AG10803 (cell line): ENCODE measurements at places on chromosomes 2 and 18.
A peak's percentile ranks its signal among the peaks of the same experiment; 100 is the strongest.

- DNase-seq, result no peak
Observed at GRCh38 chr18:22585333-22585732, 167.6 kb upstream of the CTAGE1 start.

DNA sequence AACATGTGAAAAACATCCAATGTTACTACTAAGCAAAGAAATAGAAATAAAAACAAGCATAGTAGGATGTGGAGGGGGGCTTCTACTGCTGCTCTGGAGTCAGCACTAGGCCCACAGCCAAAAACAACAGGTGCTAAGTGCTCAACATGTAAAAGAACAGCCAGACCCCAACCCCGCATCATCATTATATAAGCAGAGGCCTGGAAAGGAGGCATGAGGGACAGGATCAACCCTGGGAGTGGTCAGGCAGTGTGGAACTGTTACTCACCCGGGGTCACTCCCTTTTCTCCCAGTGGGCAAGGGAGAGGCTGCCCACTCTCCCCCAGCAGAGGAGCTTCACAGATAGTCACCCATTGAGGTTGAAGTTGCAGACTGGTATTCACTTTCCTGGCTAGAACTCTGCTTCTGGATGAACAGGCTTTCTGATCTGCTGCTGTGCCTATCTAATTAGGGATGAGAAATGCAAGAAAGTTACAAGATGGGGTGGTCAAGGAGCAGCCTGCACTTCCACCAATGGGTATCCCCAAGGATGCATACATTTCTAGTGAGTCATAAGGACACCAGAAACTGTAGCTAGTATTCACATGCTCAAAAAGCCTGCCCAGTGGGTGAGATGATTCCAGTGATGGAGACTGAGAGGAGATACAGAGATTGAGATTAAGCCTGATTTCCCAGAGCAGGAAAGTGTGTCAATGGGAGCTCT lies 480.1 kb upstream of the TCF4 start:
- DNase-seq, result peak; percentile 82

DNA sequence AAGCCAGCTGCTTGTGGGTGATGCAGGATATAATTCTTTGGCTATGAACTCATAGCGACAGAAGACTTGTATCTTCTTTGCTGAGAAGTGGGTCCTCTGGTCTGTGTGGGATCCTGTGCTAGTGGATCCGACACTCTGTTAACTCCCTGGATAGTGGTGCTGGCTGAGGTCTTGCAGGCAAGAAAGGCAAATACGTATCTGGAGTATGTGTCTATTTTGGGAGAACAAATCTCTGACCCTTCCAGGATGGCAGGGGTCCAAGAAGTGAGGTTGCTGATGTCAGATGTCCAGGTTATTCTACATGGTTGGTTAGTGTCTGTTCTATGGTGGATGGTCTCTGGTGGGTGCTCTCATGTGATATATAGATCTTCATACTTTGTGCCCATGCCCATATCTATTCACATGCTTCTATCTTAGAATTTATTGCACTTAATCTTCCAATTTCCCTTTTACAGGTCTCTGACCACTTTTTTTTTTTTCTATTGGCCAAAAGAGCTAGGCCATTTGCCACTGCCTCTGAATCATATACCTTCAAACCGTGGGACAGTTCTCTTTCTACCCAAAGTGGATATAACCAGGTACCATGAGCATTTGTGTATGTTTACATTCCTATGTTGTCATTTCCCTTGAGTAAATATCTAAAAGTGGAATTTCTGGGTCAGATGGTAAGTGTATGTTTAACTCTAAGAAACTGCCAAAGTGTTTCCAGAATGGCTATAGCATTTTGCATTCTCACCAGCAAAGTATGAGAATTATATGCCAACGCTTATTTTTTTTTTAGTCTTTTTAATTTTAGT lies 45.1 kb upstream of the RBMS1 start:
- DNase-seq, result no peak

- DNase-seq, result peak; percentile 9
Observed at GRCh38 chr2:207902821-207903220, 122.5 kb downstream of the PLEKHM3 start.

GRCh38 chr2:88590998-88591613 lies 36.2 kb downstream of the EIF2AK3 start:
- peak; percentile 70 for DNase-seq

- DNase-seq, result no peak
Observed at GRCh38 chr2:120849278-120849677, 113.6 kb downstream of the GLI2 start.

- DNase-seq, result no peak
Observed at GRCh38 chr2:134667541-134667940, 51.3 kb downstream of the TMEM163 start.

GRCh38 chr2:17879913-17880274 lies 1.4 kb downstream of the KCNS3 start:
- DNase-seq, result no peak

DNA sequence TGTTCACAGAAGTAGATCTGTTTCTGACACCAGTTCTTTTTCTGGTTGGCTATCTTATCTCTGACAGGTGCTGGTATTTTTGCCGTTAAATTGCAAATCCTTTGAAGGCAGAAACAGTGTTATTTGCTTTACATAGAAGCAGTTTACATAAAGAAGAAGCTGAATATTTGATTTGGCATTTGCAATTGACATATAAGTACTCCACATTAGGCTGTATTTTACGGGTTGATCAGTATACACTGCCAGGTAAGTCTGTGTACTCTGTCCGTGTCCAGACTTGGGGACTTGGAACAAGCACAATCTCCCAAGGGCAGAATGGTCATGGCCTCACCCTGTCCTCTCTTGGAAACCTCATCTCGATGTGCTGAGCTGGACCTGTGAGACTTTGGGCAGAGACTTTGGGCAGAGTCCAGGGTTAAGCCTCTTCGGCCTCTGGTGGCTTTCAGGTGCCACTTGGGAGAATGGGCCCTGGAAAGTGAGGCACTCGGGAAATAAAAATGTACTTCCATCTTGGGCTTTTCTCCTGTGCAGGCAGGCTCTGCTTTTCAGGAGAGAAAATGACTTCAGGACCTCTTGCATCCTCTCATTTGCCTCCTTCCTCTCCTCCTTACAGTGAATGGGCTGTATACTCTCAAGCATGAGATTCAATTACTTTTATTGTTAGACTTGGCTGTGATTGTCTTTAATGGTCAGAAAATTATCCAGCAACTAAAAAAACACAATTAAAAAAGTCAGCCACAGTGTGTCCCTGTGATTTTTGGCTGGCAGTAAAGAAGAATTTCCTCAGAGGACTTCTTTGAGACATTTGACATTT lies 108.5 kb downstream of the RAPGEF4 start:
- no peak for DNase-seq

- DNase-seq, result no peak
Observed at GRCh38 chr2:200318940-200319435, 12.5 kb downstream of the SPATS2L start.

DNA sequence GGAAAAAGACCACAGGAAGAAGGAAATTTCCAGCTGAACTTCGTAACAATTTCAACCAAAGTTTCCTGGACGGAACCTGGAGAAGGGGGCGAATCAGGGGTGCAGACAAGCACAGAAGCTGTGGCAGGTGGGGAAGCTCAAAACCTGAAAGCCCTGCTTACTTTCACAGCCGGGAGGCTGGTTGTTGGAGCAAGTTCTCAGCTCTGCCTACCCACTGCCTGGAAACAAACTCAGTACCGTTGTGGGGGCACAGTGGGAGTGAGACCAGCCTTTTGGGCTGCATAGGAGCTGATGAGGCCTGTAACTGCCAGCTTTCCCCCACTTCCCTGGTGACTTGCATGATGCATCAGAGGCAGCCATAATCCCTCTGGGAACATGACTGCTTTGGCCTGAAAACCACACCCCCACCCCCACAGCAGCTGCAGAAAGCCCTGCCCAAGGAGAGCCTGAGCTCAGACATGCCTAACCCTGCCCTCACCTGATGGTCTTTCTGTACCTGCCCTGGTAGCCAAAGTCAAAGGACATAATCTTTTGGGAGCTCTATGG lies 207.0 kb upstream of the VWC2L start:
- peak; percentile 53 for DNase-seq

GRCh38 chr2:23414106-23414505 lies 29.1 kb downstream of the KLHL29 start:
- DNase-seq, result no peak

DNA sequence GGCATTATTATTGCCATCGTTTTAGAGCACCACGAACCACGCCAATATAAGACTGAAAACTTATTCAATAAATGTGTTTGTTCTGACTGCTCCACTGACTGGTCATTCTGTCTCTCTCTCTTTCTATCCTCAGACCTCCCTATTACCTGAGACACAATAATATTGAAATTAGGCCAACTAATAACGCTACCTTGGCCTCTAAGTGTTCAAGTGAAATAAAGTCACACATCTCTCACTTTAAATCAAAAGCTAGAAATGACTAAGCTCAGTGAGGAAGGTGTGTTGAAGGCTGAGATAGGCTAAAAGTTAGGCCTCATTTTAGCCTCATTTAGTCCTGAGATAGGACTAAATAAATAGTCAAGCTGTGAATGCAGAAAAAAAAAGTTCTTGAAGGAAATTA lies 38.8 kb downstream of the G6PC2 start:
- DNase-seq, result no peak

GRCh38 chr2:212180408-212181083 lies 358.1 kb downstream of the ERBB4 start:
- no peak for DNase-seq

GRCh38 chr2:99727199-99727598 lies 237.4 kb upstream of the REV1 start:
- DNase-seq, result peak; percentile 38

- no peak for DNase-seq
Observed at GRCh38 chr2:238238766-238239542, 884 bp downstream of the HES6 start.

DNA sequence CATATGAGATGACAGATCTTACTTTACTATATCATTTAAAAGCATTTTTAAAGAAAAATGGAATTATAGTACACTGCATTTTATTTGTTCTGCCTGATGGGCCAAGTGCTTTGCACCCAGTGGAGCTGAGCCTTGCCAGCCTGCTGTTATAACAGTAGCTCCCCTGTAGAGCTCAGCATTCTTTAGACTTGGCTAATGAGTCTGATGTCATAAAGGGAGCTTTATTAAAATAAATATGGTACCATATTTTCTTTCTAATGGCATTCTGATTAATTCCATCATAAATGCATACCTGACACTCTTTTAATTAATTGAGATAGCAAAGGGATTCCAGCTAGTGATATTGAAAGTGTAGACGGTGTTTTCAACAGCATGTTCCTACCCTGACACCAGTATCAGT lies 40.7 kb downstream of the PARD3B start:
- DNase-seq, result no peak

GRCh38 chr2:98545591-98545990 lies 62.7 kb downstream of the COA5 start:
- DNase-seq, result no peak

DNA sequence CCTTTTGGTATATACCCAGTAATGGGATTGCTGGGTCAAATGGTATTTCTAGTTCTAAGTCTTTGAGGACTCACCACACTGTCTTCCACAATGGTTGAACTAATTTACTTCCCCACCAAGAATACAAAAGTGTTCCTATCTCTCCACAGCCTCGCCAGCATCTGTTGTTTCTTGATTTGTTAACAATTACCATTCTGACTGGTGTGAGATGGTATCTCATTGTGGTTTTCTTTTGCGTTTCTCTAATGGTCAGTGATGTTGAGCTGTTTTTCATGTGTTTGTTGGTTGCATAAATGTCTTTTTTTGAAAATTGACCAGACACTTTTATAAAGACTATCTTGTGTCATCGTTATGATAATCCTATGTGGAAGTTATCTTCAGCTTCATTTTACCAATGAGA lies 16.0 kb upstream of the ATP8B1 start:
- DNase-seq, result no peak

- DNase-seq, result no peak
Observed at GRCh38 chr2:179602452-179602851, 259.0 kb downstream of the ZNF385B start.

DNA sequence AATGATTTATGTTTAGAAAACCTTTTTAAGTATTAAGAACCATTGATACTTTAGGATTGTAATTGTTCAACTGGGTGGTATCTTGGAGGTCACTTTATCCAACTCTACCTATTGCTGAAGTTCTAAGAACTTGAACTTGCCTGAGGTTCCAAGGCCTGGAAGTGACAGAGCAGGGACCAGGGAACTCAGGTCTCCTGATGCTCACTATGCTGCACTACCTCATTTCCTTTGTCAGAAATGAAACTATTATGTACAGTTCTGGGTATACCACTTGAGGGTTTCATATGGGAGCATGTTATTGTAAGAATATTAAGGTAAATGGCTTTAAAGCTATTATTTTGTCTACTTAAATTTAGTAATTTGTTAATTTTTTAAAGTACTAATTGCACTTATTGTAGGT lies 3.0 kb downstream of the MBD5 start:
- DNase-seq, result no peak
